ENCODE measurements at places on chromosomes 1 and 21. TPM values are rescaled to one million over a fixed set of nuclear protein-coding genes. Genes with fewer than 3 reads are reported as not detected.
A peak's percentile ranks its signal among the peaks of the same experiment; 100 is the strongest.

The SLC2A1 gene
- 395 TPM for total RNA-seq

The VANGL2 gene
- 0.28 TPM for total RNA-seq

The GCSAML gene
- total RNA-seq, result not detected

The ORC1 gene
- 9.7 TPM for total RNA-seq

The SHE gene
- total RNA-seq, result not detected

The RAB25 gene
- total RNA-seq, result not detected

The HSD3B2 gene
- total RNA-seq, result not detected

The LCE3E gene
- not detected for total RNA-seq

GRCh38 chr1:52122384-52122783, 19.5 kb upstream of the ZFYVE9 start:
- no peak for DNase-seq

- no peak for DNase-seq
These were observed 54.1 kb downstream of the ARHGAP29 start for GRCh38 chr1:94183197-94183815.

DNA sequence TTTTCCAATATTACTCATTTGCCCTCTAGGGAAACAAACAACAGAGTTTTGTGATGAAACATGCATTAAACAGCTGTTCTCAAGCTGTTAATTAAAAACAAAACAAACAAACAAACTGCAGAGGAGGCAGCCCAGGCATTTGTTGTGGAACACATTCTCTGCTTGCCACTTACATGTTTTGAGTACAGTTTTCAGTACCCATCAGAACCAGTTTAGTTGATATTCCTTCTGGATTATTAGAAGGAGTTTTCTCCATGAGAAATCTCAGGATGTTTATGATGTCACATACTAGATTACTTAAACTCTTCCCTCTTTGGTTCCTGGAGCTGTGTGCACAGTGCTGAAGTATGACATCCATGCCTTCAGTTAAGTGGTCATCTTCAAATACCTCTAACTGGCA, at the start of gene OR2T6:
OR2T6 (plus strand) TSS at position 301 of the 400 bp plus-strand sequence. CDS start 11,863 bp downstream, outside the sequence.
- no peak for DNase-seq

- DNase-seq, result peak; percentile 2
These were observed 126.5 kb downstream of the CRYAA start for GRCh38 chr21:43295066-43295958.

DNA sequence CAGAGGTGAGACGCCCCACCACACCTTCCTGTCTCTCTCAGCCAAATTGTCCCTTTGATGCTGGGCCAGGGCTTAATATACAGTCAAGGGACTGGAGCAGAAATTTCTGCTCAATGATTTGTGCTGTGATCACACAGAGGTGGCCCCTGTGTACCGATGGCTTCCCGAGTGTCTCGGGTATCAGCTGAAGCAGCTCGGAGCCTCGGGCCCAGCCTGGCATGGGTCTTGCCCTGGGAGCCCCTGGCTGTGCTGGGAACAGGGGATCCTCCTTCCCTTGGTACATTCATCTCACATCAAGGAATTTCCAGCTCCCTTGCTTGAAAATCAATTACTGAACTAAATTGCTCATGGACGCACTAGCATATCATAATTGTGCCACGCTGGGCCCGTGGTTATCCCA, 148.8 kb upstream of the C1orf174 start:
- DNase-seq, result no peak

GRCh38 chr1:30743584-30744059, 14.0 kb downstream of the LAPTM5 start:
- no peak for DNase-seq

- DNase-seq, result peak; percentile 68
These were observed 1.9 kb downstream of the ADARB1 start for GRCh38 chr21:45076245-45076711.

- no peak for DNase-seq
These were observed 3.3 kb downstream of the PLEKHM2 start for GRCh38 chr1:15687446-15687845.

GRCh38 chr1:200917291-200917817, 22.7 kb downstream of the INAVA start:
- DNase-seq, result no peak

GRCh38 chr1:168509875-168510791, 33.7 kb downstream of the XCL2 start:
- DNase-seq, result no peak

DNA sequence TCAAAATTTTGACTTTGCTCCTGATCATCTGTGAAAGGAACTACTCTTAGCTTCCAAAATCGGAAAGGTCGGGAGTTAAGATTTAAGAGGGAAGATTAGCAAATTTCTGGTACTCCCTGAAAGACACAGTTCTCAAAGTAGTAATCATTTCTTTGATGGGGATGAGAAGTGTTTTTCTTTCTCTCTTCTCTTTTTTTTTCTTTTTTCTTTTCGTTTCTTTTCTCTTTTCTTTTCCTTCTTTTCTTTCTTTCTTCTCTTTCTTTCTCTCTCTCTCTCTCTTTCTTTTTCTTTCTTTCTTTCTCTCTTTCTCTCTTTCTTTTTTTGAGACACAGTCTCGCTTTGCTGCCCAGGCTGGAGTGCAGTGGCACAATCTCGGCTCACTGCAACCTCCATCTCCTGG, 5.1 kb upstream of the RAB29 start:
- no peak for DNase-seq

GRCh38 chr21:31255036-31255435, 89.0 kb downstream of the TIAM1 start:
- no peak for DNase-seq

GRCh38 chr1:155113450-155113980, 14.2 kb upstream of the EFNA1 start:
- DNase-seq, result no peak

GRCh38 chr1:82062206-82062605, 261.5 kb downstream of the ADGRL2 start:
- no peak for DNase-seq

DNA sequence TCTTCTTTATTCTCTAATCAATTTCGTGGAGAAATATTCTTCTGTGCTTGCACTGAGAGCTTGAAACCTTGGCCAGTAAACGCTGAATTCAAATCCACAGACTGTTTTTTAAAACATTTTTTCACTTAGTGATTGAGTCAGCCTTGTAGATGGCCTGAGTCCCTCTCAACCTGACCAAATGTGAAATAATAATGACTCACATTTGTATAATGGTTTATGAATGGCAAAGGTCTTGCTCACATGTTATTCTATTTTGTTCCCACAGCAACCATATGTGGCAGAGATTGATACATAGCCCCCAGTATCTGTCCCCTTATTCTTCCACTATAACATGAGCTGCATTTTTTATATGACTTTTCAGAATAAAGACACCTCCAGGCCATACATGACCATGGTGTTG, 47.8 kb upstream of the CCDC190 start:
- DNase-seq, result peak; percentile 91

DNA sequence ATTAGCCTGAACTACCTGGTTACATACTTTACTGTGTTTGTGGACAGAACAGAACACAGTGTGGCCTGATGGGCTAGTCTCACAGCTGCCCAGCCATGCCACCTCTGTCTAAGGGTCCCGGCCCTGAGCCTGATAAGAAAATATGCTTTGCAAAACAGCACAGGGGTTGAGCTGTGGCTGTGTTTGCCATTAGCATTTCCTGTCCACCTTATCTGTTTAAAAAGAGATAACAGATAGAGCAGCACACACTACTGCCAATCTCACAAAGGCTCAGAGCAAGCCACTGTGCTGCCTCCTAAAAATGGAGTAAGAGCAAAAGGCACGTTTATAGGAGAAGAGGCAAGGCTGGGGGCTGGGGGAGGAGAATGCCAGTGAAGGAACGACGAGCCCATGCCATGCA, 95.0 kb downstream of the SUSD4 start:
- no peak for DNase-seq

DNA sequence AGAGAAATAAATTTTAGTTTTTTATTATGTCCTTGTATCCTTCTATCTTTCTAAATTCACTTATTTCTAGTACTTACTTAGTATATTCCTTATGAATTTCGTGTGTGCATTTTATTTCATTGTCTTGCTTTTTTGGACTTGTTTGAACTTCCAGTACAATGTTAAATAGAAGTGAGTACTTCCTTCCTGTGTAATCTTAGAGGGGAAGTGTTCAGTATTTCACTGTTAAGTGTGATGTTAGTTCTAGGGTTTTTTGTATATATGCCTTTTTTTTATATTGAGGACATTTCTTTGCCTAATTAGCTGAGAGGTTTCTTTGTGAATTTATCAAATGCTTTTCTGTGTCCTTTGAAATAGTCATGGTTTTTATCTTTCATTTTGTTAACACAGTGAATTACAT, 10.7 kb downstream of the LYPLAL1 start:
- no peak for DNase-seq

DNA sequence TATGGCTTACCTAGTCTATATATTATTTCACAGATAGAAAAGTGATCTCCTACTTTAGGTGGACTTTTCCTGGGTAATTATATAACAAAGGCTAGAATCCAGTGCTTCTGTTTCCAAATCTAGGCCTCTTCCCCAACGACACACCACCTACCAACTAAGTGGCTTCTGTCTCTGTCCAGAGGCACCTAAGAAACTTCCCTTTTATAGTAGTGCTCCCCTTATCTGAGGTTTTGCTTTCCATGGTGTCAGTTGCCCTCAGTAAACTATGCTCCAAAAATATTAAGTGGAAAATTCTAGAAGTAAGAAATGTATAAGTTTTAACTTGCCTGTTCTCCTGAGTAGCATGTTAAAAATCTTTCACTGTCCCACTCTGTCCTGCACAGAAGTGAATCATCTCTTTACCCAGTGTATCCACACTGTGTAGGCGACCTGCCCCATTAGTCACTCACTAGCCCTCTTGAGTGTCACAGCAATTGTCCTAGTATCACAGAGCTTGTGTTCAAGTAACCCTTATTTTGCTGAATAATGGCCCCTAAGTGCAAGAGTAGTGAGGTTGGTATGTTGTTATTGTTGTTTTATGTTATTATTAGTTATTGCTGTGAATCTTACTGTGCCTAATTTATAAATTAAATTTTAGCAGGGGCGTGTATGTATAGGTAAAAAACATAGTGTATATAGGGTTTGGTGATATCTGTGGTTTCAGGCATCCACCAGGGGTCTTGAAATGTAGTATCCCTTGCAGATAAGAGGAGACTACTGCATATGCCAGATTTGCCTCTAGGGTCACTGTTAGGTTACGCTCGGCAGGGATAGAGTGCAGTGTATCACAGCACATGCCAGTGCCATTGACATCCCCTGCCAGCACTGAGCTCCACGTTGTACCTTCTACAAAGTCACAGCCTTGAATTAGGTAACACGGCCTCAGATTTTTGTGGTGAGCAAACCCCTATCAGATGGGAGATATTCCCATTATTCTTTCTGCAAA, 14.7 kb upstream of the CD53 start:
- no peak for DNase-seq
